NCI-H146 (cell line): ENCODE measurements at places on chromosomes 7 and 10.

GRCh38 chr7:46781901-46782439 is 799.9 kb downstream of the TNS3 start:
- no peak for DNase-seq

- DNase-seq = no peak
These were observed 186.2 kb downstream of the REEP3 start for GRCh38 chr10:63707254-63707910.

GRCh38 chr7:149414171-149414570 is 46.7 kb downstream of the ZNF777 start:
- DNase-seq = no peak

DNA sequence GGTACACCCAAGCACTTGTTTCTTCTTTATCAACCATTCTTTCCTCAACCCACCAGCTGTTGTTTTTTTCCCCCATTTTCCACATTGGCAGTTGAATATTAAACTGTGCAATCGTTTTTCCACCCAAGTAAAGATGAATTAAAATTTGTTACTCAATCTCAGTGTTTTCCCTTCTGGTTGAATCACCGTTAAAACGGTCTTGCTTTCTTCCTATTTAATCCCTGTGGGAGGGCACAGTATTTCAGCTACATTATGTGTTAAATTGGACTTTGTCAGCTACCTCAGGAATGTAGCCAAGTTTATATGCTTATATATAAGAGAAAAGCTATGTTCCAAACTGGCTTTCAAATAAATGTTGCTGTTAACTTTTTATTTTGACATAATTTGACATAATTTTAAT is 19.9 kb downstream of the SLC35G1 start:
- no peak for DNase-seq

- peak; percentile 50 for DNase-seq
These were observed 52.6 kb upstream of the PCBD1 start for GRCh38 chr10:70940834-70941568.

GRCh38 chr10:77541247-77541646 is 96.4 kb downstream of the KCNMA1 start:
- DNase-seq = no peak

DNA sequence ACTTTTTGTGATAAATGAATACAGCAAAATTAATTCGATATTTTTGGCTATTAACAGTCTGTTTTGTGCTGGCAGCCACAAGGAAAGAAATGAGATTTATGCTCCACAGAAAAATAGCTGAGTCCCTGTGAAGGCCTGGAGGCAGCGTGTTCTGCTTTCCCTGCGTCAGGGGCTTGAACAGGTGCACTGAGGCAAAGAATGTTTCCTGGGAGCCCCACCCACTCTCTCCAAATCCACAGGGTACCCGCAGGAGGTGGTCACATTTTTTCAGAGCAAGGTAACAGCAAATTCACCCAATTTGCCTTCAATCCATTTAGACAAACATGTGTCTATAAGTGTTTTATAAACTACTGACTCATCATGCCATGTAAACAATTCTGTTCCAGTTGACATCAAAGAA is 308.1 kb downstream of the TCERG1L start:
- DNase-seq = no peak

DNA sequence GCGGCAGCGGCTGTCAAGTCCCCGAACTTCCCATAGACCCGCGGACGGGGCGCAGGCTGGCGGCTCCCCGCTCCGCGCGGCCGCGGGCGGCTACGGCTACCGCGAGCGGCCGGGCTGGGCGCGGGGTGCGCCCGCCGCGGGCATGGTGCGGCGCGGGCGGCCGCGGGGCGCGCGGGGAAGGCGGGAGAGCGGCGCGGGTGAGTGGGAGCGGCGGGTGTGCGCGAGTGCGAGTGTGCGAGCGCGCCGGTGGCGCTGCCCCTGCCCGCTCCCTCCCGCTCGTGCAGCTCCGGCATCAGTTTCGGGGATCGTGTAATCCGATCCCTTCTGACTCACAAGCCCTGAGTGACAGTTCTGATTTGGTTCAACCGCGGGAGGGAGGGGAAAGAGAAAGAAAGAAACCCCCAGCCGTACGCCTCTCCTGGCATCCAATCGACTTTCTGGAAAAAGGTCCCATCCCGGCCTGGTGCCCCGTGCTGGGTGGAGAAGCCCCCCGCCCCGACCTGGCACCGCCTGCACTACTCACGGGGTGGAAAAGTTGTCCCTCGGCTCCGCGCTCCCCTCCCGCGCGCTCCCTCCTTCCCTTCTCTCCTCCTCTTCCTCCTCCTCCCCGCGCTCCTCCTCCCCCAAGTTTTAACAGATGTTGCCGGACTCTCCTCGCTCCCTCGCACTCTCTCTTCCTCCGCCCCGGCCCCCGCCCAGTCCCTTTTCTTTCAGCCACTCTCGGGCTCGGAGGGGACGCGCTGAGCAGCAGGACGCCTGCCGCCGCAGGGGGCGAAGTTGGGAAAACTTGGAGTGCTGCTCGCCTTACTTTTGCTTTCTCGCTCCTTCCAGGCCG is at the start of gene GLI3:
Gene GLI3, minus strand, starts transcription at position 234 of the 835 bp plus-strand sequence. CDS start 13,956 bp downstream, outside the sequence.
- DNase-seq = peak; percentile 2

DNA sequence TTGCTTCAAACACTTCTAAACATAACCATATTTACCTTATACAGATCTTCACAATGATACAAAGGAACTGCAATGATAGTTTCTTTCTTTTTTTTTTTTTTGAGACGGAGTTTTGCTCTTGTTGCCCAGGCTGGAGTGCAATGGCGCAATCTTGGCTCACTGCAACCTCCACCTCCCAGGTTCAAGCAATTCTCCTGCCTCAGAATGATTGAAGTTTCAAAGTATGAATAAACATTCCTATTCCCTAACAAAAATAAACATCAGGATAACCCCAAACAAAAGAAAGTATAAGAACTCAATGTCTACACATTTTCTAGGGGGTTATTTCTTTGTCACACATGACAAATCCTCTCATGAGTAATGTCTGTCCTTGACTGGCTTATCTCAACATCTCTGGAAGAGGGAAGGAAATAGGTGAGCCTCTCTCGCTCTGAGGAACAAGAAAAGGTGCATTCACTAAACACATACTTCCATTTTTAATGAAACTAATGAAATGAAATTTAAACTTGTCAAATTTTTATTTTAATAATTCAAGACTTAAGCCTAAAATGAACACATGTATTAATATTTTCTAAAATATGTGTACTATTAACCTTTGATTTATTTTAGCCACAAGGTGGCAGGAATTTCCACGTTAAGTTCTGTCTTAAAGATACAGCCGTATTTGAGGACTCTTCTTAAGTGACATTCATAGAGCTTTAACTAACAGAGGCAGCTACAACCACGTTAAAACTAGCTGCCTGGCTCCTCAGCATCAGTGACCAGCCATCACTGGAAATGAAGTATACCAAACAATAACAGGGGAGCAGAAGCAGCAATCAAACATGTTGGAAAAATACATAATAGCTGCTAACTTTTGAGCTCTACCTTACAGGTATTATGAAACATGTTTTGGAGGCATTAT is 58.3 kb downstream of the MALSU1 start:
- DNase-seq = peak; percentile 8

- no peak for DNase-seq
These were observed 79.2 kb upstream of the KCTD7 start for GRCh38 chr7:66549466-66549865.

- DNase-seq = peak; percentile 47
These were observed 68.9 kb downstream of the PTPRZ1 start for GRCh38 chr7:121941830-121942229.

DNA sequence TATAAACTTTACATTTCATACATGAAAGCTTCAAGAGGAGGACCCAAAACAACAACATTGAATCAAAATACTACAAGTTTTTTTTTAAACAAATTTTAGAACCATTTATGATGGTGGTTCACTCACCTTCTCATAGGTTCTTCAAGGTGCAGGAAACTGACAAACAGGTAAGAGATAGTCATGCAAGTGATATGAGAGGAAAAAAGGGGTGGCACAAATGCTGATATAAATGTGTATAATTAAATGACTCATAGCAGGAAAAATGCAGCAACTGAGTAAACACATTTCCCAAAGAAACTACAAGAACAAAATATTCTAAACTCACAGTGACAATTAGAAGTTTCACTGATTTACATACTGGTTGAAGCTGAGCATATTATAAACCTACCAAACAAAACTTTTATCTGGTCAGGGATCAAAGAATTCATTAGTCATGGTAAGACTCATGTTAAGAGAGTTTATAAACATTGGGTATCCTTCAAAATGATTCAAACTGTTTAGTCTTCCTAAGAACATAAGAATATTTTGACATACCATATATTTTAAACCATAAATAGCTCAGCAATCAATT is 14.1 kb downstream of the ZWINT start:
- no peak for DNase-seq

GRCh38 chr7:81181066-81181465 is 262.2 kb upstream of the SEMA3C start:
- no peak for DNase-seq

DNA sequence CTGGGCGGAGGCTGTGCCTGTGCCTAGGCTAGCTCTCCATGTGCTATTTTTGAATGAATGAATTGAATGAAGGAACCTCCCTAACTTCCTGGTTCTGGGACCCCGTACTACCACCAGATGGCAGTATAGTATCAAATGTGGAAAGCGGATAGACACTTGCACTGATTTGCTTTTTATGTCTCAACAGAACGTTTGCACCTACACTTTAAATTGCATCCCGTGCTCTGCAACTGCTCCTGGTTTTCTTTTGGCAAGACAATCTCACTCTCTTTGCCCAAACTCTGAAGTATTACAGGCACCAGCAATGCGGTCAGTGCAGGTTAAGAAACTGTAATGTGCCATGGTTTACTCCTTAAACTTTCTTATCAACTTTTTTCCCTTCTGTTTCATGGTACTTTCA is 6.5 kb downstream of the FZD8 start:
- peak; percentile 37 for DNase-seq

- no peak for DNase-seq
These were observed 179.0 kb upstream of the KLF14 start for GRCh38 chr7:130912862-130913638.

DNA sequence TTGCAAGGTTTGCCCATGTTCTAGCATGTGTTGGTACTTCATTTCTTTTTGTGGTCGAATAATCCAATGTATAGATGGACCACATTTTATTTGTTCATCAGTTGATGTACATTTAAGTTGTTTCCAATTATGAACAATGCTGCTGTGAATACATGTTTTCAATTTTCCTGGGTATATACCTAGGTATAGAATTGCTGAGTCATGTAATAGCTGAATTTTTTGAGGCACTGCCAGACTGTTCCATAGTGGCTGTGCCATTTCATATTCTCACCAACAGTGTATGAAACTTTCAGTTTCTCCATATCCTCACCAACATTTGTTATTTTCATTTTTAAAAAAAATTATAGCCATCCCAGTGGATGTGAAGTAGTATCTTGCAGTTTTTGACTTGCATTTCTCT is 90.5 kb downstream of the EZH2 start:
- no peak for DNase-seq

GRCh38 chr10:1044146-1044545 is 4.8 kb downstream of the IDI1 start:
- no peak for DNase-seq

- DNase-seq = peak; percentile 59
These were observed 56.8 kb upstream of the DGKI start for GRCh38 chr7:137903382-137904169.

- DNase-seq = no peak
These were observed 82.2 kb downstream of the RAB11FIP2 start for GRCh38 chr10:117964536-117964935.

GRCh38 chr10:127991543-127992255 is 84.8 kb downstream of the PTPRE start:
- DNase-seq = no peak

DNA sequence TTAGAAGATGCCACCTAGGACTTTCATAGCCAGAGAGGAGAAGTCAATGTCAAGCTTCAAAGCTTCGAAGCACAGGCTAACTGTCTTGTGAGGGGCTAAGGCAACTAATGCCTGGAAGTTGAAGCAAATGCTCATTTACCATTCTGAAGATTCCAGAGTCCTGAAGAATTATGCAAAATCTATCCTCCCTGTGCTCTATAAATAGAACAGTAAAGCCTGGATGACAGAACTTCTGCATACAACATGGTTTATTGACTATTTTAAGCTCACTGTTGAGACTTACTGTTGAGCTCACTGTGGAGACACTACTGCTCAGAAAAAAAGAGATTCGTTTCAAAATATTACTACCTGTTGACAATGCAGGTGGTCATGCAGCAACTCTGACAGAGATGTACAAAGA is 28.6 kb downstream of the TNS3 start:
- DNase-seq = no peak

- no peak for DNase-seq
These were observed 2.1 kb upstream of the C10orf71 start for GRCh38 chr10:49296836-49297235.

- no peak for DNase-seq
These were observed 317.2 kb downstream of the BICC1 start for GRCh38 chr10:58829839-58830238.

DNA sequence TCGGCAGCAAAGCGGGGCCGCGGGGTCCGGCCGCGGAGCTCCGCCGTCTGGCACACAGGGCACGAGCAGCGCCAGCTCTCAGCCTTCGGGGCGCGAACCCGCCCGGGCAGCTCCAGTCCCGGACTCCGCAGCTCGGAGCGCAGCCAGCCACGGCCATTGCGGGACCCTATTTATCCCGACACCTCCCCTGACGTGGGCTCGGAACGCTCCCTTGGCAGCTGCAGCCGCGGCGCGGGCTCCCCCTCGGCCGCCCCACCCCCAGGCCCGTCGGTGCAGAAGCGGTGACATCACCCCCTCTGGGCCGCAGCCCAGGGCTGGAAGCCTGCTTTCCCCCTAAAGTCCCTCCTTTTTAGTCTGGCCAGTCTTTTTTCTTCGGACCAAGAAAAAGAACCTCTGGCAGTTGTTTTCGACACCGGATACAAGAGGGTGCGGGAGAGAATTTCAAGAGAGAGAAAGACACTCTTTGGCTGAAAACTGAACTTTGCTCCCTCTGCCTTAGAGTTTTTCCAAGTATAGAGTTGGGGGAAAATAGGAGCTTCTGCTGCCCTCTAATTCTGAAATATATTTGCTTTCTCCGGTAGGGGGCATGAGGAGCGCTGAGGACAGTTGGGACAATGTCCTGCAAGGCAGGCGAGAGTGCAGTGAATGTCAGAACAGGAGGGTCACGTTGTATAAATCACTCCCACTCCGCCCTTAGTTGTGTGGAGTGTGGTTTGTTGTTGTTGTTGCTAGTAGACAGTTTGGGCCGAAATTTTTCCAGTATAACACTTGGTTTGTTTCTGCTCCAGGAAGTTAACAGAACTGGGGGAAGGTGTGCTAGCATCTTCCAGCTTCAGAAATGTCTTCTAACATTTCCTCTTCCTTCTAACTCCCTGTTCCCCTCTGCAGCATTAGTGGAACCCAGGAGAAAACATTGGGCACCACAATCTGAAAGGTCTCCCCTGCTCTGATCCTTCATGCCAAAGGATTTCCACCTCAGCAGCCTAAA is at the start of gene SFRP4:
Gene SFRP4, minus strand, starts transcription at position 145 of the 988 bp plus-strand sequence. CDS start 280 bp downstream, outside the sequence.
- DNase-seq = no peak

DNA sequence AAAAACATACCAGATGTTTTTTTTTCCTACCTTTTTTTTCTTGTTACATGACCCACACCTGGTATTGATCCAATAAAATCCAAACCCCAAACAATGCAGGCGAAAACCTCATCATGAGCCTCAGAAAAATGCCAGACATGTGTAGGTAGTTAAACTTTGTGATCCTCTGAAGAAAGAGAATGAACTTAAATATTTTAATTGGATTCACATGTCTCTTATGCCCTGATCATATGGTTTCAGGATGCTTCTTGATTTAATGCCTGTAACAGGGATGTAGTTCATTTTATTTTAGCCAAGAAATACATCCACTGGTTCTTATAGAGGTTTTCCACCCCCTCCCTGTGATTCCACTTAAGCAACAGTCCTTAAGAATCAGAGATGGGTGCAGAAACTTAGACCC is 451.6 kb downstream of the TYW1 start:
- no peak for DNase-seq
